NCI-H460 (cell line): ENCODE measurements at places on chromosomes 12 and 14. TPM values are rescaled to one million over a fixed set of nuclear protein-coding genes. Genes with fewer than 3 reads are reported as not detected.

DNA sequence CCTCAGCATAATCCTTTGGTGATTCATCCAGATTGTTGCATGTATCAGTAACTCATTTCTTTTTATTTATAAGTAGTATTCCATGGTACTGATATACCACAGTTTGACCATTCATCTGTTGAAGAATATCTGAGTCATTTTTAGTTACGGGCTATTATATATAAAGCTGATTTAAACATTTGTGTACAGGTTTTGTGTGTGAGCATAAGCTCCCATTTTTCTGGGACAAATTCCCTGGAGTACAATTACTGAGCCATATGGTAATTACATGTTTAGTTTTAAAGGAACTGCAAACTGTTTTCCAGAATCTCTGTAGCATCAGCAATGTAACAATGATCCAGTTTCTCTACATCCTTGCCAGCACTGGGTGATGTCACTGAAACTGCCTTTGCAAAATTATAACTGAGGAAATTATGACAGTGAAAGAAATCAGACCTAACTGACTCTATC is 236.2 kb upstream of the KRR1 start:
- no peak for DNase-seq

Gene NEUROD4
- not detected in 2 replicates for total RNA-seq

- DNase-seq = peak; percentile 9
These were observed 71.4 kb downstream of the SLC41A2 start for GRCh38 chr12:104886418-104887401.

Gene TUNAR
- total RNA-seq = not detected in 2 replicates

Gene DDN
- total RNA-seq = 0.40 and 0.50 TPM in 2 replicates

Gene BDKRB1
- not detected in 2 replicates for total RNA-seq

Gene FAM90A1
- total RNA-seq = not detected in 2 replicates

- no peak for DNase-seq
These were observed 275.2 kb upstream of the SSTR1 start for GRCh38 chr14:37932481-37932880.

- no peak for DNase-seq
These were observed 9.4 kb downstream of the ZNF84 start for GRCh38 chr12:133046698-133047097.

- DNase-seq = no peak
These were observed 23.7 kb downstream of the PRKCH start for GRCh38 chr14:61345151-61345482.

Gene LHX5
- 0.22 and 0.40 TPM in 2 replicates for total RNA-seq

GRCh38 chr12:97006585-97006984 is 99.5 kb downstream of the NEDD1 start:
- no peak for DNase-seq

Gene PRKD1
- 4.9 and 5.3 TPM in 2 replicates for total RNA-seq

Gene REC8
- total RNA-seq = 1.4 and 4.6 TPM in 2 replicates

Gene SLC38A4
- 0.12 and 0.46 TPM in 2 replicates for total RNA-seq

- DNase-seq = no peak
These were observed 5.9 kb downstream of the CLEC4D start for GRCh38 chr12:8519171-8519570.

Gene REP15
- 0.23 and 0.30 TPM in 2 replicates for total RNA-seq

GRCh38 chr14:96047101-96047500 is 7.9 kb downstream of the C14orf132 start:
- DNase-seq = no peak

DNA sequence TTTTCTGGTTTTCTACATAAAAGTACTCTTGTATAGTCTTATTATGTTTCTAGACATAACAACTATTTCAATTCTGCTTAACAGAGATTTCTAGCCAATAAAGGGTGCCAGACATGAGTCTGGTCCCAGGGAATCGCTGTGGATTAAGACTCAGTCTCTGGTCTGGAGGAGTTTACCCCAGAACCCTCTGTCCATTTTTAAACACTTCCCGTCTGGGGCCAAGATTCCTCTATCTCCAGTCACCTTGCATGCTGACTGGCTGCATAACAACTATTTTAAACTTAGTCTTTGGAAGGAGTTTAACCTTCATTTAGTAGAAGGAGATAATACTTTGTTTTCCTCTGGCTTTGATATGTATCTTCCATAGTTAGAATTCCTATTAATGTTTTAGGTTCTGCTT is 163.1 kb upstream of the IFNG-AS1 start:
- DNase-seq = no peak

Gene EXOC3L4
- 0.72 and 1.8 TPM in 2 replicates for total RNA-seq

Gene CLEC1B
- total RNA-seq = not detected in 2 replicates
